ENCODE measurements at places on chromosomes 2 and 18.

DNA sequence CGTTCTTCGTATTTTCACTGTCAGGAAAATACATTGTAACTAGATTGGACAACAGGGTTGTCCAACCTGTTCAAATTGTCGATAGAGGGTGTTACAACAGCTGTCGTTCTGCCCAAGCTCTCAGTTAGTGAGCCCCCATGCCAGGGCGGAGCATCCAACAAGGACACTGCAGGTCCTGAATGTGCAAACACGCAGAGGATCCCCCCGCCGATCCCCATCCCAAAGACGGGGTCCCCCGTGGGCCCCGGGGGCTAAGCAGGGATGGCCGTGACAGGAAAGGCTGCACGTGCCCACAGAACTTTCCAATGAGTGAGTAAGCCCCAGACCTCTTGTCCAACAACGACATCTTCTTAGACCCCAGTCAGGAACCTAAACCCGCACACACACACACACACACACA is 140.8 kb downstream of the PXDN start:
- no peak for DNase-seq

DNA sequence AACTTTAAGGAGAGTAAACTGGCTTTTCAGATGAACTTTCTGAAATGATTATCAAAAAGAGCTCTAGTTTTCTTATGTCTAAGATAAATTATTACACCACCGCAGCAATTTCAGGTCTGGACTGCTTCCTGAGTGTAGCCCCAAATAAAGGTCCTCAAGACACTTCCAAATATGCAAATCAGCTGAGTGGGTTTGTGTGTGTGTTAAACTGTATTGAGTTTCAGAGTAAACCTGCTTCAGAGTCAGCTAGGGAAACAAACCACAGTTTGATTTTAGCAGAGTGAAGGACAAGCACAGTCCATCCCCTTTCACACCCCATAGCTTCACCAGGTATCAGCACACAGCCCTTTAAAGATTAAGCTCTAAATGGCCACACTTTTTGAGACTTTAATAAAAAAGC is 168.7 kb downstream of the NRXN1 start:
- DNase-seq, result no peak

DNA sequence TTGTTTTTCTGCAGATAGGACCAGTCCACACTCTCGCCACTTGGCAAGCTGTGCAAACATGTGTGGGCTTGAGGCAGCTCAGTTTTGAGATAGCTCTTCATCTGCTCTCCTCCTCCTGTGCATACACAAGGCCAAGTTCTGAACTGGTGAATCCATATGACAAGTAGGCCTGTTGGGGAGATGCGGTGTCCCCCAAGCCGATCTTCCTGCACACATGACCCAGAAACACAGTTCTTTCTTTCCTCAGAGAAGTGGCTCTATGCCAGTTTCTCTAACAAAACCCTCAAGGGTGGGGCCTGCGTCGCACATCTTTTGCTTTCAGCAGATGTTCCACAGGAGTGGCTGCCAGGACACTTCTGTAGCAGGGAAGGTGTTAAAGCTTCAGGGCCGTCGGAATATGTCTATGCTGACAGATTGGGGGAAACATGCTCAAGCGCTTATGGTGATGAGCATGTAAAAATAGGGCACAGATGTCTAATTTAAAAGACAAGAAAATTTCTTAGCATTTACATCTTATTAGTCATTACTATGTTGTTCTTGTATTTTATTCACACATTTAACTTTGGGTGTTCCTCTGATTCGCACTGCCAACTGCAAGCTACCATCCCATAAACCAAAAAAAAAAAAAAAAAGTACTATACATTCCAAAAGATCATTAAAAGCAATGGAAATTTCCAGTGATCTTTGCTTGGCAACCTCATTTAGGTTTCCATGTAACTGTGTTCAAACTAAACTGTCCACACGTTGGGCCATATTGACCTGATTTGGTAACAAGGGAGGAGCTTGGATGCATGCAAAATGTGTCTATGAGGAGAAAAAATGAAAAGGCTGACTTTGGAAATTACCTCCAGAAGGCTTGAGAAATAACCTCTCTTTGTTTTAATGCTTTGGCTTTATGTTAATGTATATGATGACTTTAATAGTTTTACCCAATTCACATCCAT is 1055.5 kb upstream of the KLHL29 start:
- DNase-seq, result no peak

GRCh38 chr2:160670618-160671017 is 177.0 kb upstream of the RBMS1 start:
- DNase-seq, result no peak

GRCh38 chr18:25164848-25165811 is 186.8 kb downstream of the ZNF521 start:
- DNase-seq, result peak; percentile 37

DNA sequence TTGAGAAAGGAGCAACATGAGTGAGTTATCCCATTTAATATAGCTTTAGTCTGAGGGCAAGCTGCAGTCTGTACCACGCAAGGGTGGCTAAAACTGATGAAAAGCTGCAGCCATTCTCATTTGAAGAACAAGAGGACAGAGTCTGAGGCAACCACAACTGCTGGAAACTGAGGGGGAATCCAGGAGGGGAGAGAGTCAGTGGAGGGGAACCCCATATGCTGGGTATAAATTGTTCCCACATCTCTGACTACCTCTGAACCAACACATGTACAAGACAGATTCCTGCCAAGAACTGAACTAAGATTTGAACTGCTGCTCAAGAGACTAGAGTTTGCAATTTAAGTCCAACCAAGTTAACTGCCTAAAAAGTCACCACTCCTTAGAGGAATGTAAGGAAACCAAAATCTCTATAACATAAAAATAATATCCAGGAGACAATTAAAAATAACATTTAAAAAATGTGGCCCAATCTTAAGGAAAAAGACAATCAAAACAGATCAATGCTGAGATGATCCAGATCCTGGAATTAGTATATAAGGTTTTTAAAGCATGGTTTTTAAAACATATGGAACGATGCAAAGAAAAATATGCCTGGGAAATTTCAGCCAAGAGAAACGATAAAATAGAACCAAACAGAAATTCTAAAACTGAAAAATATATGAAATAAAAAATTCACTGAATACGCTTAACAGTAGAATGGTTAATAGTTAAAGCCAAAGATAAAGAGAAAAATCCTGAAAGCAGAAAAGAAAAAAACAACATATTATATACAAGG is 11.2 kb downstream of the CWC22 start:
- DNase-seq, result no peak

DNA sequence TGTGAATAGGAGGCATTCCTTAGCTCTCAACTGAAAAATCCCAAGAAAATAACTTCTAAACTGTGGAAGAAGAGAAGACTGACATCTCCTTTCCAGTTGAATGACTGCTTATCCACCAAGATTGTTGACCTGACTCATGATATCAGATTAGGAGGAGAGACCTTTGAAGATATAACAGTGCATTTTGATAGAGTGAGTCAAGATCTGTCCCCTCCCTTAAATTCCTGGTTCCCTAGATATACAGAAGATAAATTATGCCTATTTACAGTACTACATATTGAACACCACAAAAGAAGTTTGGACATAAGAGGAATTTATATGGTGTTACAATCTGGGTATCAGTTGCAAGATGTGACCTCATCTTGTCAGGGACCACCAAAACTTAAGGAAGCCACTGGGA is 285.3 kb upstream of the ZSWIM2 start:
- DNase-seq, result no peak

DNA sequence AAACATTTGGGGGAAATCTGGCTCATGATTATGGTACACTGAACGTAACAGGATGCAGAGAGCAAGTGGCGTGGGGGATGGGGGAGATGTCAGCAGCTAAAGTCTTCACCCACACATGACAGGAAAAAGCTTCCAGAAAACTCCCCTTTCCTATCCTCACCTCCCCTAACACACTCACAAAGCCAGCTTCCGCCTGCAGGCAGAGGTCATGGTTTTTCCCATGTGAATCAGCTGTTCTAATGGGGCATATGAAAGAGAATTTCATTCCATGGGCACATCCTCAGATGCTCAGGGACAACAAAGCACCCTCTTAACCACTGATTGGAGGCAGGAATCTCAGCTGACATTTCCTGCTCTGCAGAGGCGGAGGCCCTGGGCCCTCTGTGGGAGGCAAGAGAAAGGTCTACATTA is 129.1 kb downstream of the TSN start:
- DNase-seq, result peak; percentile 28

GRCh38 chr2:108923019-108923700 is 65.9 kb downstream of the EDAR start:
- no peak for DNase-seq
